Spinal cord (tissue), 10 donors: ENCODE measurements at places on chromosomes 11 and 22. TPM values are rescaled to one million over a fixed set of nuclear protein-coding genes. Genes with fewer than 3 reads are reported as not detected.

Gene CALCA
- polyA plus RNA-seq = 19.3 TPM

Gene LGALS12
- polyA plus RNA-seq = 0.12 TPM

Gene EHF
- polyA plus RNA-seq = 0.11 TPM

Gene CTSW
- polyA plus RNA-seq = 0.96 TPM

Gene OR52N4
- polyA plus RNA-seq = 0.33 TPM

Gene PDGFD
- polyA plus RNA-seq = 10.0 TPM

Gene MUC5AC
- not detected for polyA plus RNA-seq

Gene HTR3A
- polyA plus RNA-seq = 0.38 TPM

Gene OR8B12
- polyA plus RNA-seq = not detected

Gene BIK
- 1.00 TPM for polyA plus RNA-seq

Gene GGTLC2
- polyA plus RNA-seq = 0.63 TPM

Gene C22orf23
- 18.8 TPM for polyA plus RNA-seq

Gene MUC15
- polyA plus RNA-seq = not detected

Gene UCP2
- 52.3 TPM for polyA plus RNA-seq

Gene ZC3H12C
- polyA plus RNA-seq = 6.8 TPM

Gene MAPK8IP2
- 109 TPM for polyA plus RNA-seq
